Stimulated activated naive CD4-positive, alpha-beta T cell treated with Interleukin-2 at 50 U/mL for 16 hours (primary cell): ENCODE measurements at places on chromosomes 1 and 21.

- DNase-seq: peak; percentile 77
Observed at GRCh38 chr1:7953850-7954609, 7.5 kb upstream of the PARK7 start.

DNA sequence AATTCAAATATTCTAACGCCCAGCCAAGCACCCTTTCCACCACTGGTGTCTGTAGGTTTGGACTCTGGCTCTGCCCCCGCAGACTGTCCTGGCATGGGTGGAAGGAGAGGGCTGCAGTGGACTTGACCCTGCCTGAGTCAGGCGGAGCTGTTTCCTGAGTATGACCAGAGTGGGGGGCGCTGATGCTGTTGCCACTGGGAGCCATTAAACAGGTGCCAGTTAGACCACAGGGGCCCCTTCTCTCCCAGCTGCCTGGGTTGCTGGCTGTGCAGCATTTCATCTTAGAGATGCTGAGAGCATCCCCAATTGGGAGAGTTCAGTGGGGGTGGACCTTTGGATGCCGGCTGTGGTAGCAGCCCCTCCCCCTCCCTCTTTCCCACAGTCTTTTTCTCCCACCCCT lies 539.5 kb downstream of the MATN1 start:
- DNase-seq: no peak

- DNase-seq: no peak
Observed at GRCh38 chr1:1359664-1360468, 1.5 kb upstream of the MXRA8 start.

DNA sequence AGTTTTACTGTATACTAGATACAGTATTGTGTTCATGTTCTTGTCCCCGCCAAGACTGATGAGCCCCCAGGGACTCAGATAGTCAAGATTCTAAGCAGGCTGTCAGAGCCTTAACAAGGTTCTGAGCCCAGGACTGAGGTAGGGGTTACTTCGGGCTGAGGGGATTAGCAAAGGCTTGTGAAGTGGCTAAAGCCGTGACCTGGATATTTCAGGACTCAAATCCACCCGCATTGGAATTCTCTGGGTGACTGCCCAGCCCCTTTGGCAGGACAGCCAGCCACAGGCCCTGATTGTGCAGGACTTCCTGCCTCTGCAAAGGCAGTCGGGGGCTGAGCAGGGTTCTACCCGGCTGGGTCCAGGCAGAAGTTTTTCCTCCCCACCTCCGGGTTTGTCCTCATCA lies at the start of gene PLA2G5:
Gene PLA2G5 (plus strand): TSS at position 321 of the 400 bp plus-strand sequence. CDS start 14,637 bp downstream, outside the sequence.
- no peak for DNase-seq

DNA sequence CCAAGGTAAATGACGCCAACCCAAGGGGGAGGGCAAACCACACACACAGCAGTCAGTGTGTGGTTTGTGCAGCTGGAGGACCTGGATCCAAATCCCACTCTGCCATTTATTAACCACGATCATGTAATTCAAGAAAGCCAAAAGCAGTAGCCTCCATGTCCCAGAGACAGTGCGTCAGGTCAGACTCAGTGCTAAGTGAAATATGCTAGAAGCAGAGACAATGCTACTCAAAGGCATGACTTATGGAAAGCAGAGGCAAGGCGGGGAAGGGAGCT lies 13.6 kb downstream of the TTC39A start:
- no peak for DNase-seq

DNA sequence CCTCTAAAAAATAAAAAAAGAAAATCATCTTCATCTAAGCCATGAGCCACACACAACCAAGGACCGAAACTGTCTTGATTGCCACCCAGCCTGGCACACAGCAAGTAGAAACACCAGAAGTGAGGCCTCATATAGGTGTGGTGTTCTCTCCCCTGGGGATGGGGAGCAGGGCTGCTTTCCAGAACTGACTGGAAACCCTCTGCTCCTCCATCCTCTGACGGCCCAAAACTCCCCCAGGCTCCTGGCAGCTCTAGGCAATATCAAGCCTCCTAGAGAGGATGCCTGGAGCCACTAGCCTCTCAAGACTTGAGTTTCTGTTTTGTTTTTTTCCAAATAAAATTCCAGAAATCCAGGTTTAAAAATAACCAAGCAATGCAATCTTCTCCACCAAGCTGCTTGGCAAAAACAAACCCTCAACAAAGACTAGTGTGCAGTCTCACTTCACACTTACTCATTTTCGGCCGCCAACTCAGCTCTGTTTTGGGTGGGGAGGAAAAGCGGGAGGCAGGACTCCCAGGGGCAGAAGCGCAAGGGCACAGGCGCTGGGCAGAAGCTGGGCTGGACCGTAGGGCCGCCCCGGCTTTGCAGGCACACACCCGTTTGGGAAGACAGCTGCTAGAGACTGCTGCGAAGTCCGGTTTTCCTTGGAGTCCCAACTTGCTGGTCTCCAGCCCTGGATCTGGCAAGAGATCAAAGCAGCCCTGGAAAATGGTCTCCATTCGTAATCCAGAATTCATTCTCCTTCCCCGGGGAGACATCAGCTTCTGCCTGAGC lies 78.2 kb upstream of the CAPZB start:
- no peak for DNase-seq

DNA sequence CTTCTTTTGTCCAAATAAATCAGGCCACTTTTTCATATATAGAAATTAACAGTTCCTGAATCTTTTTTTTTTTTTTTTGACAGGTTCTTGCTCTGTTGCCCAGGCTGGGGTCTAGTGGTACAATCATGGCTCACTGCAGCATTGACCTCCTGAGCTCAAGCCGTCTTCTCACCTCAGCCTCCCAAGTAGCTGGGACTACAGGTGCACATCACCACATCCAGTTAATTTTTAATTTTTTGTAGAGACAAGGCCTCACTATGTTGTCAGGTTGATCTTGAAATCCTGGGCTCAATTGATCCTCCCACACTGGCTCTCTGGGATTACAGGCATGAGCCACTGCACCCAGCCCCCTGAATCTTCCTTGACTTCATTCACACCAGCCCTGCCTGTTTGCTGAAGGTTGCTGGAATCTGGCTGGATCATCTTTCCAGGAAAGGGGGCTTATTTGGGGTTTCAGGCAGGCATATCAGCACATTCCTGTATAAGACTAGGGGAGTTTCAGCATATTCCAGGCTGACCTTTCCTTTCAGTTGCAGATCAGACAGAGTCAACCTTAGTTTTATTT lies 78.2 kb upstream of the ARHGAP29 start:
- DNase-seq: no peak

DNA sequence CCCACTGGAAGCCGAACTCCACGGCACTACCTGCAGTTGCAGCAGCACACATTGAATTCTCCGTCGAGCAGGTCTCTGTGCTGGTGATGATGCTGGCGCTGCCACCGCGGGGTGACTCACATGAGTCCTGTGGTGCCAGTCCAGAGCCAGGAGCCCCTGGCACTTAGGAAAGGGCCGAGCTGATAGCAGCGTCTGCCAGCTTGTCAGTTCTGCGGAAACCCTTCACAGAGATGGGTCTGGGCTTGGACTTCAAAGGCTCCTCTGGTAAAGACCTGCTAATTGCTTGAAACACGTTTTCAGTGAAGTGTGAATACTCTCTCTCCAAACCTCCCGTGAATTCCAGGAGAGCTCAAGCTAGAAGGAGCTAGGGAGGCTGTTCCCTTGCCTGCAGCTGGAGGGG lies 92.2 kb downstream of the GRIK3 start:
- DNase-seq: no peak

DNA sequence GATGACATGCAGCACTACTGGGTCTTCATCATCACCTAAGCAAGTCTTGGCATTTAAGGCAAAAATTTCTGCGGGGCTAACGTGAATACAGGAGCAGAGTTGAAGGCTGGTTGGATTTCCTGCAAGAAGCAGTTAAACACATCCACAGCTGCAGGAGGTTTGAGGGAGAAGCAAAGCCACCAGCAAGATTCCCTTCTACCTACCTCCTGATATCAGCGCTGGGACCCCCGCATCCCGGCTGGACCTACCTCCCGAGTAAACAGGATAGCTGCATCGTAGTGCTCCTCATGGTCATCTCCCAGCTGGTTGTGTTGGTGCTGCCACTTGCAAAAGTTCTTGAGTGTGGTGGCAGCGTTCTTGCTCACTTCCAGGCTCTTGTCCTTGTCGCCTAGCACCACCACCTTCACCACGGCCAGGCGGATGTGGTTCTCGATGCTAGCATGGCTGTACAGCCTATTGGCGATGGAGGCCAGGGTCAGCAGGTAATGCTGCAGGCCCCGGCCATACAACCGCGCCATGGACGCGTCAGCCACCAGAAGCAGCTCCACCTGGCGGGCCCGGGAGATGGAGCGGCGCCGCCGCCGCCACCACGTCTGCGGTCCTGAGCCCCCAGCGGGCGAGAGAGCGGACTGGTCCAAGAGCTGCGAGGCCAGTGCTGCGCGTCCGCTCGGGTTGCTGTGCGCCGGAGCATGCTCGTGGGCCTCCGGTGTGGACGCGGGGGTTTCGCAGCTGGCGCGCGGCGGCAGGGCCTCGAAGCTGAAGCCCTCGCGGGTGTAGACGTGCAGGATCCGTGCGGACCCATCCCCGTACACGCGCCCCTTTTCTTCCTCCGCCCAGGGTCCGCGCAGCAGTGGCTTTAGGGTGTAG lies 1.6 kb downstream of the ADAMTS5 start:
- DNase-seq: no peak

DNA sequence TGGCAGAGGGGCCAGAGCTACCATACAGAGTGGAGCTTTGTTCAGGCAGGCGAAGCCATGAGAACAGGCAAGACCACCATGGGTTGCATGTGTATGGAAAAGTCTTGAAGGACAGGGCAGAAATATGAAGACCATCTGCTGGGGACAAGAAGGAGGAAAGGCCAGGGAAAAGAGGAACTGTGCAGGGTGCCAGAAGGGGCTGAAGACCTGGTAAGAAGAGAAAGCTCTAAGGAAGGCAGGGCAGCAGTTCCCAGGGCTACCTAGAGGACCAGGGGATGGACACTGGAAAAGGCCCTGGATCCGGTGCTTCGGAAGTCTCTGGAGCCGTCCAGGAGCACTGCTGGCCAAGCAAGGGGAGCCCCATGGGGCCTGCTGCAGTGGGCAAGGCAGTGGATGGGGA lies 43.4 kb downstream of the PKP1 start:
- no peak for DNase-seq

GRCh38 chr1:62424411-62424810 lies 12.4 kb upstream of the USP1 start:
- no peak for DNase-seq

GRCh38 chr1:50502147-50502546 lies 78.9 kb upstream of the DMRTA2 start:
- DNase-seq: no peak

DNA sequence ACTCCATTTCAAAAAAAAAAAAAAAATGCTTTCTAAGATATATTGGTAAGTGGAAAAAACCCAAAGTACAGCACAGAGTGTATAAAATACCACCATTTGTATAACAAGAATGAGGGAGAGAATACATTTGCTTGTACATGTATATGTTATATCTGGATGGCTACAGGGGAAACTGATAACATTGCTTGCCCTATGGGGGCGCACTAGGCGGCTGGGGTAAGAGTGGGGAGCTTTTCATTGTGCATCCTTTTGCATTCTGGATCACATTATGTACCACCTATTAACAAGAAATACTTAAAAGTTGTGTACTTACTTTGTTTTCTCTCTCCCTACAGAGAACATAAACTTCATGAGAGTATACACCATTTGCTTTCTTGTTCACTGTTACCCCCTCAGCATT lies 28.6 kb upstream of the OPRD1 start:
- DNase-seq: no peak

DNA sequence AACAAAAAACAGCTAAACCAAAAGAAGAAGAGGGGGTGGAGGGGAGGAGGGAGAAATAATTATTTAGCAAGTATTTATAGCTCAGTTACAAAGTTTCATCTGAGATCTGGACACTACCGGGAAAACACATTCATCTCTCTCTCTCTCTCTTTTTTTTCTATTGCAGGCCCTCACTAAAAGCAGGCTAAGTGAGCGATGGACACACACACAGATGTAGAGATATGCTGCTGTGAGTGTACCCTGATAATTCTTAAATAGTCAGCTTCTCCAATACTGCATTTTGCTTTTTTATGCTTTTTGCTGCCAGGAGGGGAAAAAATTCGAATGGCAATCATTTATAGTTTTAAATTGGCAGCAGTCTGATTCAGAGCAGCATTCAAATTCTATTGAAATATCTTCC lies 65.0 kb downstream of the LPAR3 start:
- DNase-seq: no peak

- DNase-seq: no peak
Observed at GRCh38 chr1:82837766-82838465, 1037.2 kb downstream of the ADGRL2 start.

DNA sequence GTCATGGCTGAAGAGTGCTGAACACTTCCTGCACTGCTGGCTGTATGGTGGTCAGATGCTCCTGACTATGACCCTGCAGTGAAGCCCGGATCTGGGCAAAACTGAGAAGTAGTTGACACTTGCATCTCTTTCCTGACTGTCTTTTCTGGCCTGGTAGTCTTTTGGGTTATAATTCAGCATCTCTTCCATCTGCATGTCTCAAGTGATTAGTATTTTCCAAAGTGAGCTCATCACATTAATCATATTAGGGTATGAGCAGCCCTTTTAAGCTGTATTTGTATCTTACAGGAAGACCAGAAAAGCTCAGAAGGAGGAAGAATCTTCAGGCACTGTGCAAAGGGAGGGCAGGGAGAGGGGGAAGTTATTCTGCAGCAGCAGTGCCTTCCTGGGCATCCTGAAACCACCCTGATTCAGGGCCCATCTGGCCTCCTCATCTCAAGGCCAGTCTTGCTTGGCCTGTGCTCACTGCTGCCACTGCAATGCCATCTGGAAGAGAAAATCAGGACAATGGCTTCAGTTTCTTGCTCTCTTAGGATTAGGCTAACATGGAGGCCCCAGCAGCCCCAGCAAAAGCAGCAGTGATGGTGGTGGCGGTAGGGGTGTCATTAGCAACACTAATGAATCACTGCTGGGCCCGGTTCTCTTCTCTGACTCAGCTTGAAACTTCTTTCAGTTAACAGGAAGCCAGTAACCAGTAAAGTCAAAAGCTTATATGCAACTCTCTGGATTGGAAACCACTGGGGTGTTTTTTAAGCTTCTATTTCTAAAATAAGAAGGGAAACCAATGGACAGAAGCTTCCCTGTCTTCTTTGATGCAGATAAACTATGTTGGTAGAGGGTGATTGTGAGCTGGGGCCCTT lies 63.3 kb upstream of the WDR26 start:
- DNase-seq: peak; percentile 63

GRCh38 chr1:170836141-170836540 lies 99.2 kb upstream of the MROH9 start:
- no peak for DNase-seq

- DNase-seq: no peak
Observed at GRCh38 chr1:29708381-29708780, 472.1 kb downstream of the PTPRU start.
